AG04449 (cell line): ENCODE measurements at places on chromosomes 6 and 20.

DNA sequence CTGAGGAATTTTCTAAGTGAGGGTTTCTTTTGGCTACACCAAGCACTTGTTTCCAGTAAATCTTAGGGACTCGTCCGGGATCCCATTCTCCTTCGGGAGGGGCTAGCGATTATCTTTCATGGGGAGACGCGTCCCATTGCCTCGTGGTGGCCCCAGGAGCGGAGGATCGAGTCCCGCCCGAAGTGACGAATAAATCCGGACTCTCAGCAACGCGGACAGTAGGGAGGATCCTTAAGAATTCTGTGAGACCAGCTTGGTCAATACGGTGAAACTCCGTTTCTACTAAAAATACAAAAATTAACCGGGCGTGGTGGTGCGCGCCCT is 69.1 kb upstream of the PRSS16 start:
- no peak for DNase-seq

DNA sequence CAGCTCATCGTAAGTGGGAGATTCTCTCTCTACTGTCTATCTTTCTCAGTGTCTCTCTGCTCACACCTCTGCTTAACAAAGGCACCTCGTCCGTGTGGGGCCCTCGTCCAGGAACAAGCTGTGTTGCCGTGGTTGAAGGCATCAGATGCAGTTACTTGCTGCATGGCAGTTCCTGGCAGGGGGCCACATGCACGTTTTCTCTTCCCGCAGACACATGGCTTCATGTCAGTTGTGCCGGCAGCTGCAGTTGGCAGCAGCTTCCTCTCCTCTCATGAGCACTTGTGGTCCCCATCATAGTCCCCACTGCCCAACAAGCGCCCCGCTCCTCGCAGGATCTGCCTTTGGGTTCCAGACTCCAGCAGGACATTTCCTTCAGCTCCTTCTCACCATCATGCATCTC is 7.1 kb upstream of the AFDN start:
- no peak for DNase-seq

- DNase-seq: no peak
Observed at GRCh38 chr6:6409397-6410030, 89.1 kb upstream of the F13A1 start.

DNA sequence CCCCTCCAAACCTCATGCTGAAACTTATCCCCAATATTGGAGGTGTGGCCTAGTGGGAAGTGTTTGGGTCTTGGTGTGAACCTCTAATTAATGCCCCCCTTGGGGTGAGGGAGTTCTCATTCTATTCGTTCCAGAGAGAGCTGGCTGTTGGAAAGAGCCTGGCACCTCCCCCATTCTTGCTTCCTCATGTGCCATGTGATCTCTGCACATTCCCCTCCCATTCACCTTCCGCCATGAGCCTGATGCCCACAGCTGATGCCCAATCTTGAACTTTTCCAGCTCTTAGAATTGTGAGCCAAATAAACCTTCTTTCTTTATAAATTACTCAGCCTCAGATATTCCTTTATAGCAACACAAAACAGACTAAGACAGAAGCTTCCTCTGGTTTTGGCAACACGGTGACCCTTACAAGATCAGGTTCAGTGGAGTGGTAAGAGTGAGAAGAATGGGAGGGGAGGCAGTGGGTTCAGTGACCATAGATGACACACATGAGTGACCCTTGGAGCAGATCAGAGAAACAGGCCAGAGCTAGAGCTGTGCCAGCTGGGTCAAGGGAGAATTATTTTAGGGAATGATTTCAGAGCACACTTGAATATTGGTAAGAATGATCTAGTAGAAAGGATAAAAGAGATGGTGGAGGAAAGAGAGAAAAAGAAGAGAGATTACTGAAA is 176.4 kb downstream of the LY86 start:
- no peak for DNase-seq

- no peak for DNase-seq
Observed at GRCh38 chr20:44768256-44768655, 22.6 kb downstream of the KCNK15 start.

- DNase-seq: no peak
Observed at GRCh38 chr6:39037082-39037508, 11.5 kb upstream of the GLP1R start.

GRCh38 chr6:24494821-24495795 is at the start of gene ALDH5A1:
ALDH5A1 (plus strand) TSS chr6:24494969; CDS start chr6:24494997, 28 bp downstream.
- DNase-seq: no peak

GRCh38 chr6:15232836-15233510 is 12.9 kb upstream of the JARID2 start:
- no peak for DNase-seq

- DNase-seq: no peak
Observed at GRCh38 chr20:62900692-62901584, 25.4 kb downstream of the DIDO1 start.

GRCh38 chr6:48135323-48136084 is 24.5 kb upstream of the PTCHD4 start:
- no peak for DNase-seq

- DNase-seq: no peak
Observed at GRCh38 chr20:44198872-44199271, 11.7 kb downstream of the OSER1 start.

GRCh38 chr6:35184580-35185301 is 29.0 kb upstream of the SCUBE3 start:
- no peak for DNase-seq

- DNase-seq: peak; percentile 33
Observed at GRCh38 chr6:54981647-54982046, 135.1 kb downstream of the FAM83B start.

GRCh38 chr6:158024566-158025297 is 43.1 kb downstream of the SYNJ2 start:
- DNase-seq: no peak

- no peak for DNase-seq
Observed at GRCh38 chr6:15653581-15653980, 9.2 kb downstream of the DTNBP1 start.

DNA sequence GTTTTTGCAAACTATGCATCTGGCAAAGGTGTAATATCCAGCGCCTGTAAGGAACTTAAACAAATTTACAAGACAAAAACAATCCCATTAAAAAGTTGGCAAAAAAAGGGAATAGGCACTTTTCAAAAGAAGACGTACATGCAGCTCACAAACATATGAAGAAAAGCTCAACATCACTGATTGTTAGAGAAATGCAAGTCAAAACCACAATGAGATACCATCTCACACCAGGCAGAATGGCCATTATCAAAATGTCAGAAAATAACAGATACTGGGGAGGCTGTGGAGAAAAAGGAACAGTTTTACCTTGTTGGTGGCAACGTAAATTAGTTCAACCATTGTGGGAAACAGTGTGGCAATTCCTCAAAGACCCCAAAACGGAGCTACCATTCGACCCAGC is 54.2 kb downstream of the TSBP1 start:
- DNase-seq: no peak

DNA sequence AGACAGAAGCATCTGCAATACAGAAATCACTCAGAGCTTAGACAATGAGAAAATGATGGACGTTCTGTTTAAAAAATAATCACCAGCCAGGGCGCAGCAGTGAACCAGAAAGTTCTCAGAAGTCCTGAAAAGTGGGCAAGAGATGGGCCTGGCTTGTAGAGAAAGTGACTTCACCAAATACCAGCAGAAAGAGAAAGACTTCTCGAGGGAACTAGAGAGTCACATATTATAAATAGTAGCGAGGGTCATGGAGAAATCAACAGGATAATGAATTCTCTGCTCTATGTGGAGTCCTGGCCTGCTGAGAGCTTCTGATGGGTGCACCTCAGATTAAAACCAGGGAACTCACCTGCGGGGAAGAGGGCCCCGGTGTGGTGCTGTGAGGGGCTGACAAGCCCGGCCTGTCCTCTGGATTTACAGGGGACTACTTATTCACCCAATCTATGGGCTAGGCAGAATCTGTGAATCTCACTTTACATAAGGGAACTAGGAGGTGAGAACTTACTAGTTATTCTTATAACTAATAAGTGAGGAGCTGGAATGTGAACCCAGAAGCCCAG is 5.6 kb upstream of the RAMACL start:
- DNase-seq: no peak

- no peak for DNase-seq
Observed at GRCh38 chr20:29873946-29874345, 1383.5 kb upstream of the DEFB115 start.

GRCh38 chr20:23435626-23436539 is 3.6 kb upstream of the CSTL1 start:
- DNase-seq: no peak

DNA sequence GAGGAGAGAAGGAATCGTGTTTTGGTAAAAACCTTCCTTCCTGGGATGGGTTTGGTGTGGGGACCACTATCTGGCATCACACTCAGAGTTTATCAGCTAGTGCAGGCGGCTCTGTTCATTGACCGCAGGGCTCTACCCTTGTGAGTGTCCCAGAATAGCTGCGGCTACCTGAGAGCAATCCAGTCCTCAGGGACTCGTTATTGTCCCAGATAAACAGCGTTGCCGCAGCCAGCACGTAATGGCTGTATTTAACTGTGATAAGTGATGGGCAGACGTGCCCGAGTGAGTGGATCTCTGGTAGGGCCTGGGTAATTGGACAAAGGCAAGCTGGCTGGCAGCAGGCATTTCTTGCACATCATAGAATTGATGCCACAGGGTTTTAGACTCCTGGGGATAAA is 163.3 kb downstream of the SOBP start:
- no peak for DNase-seq

DNA sequence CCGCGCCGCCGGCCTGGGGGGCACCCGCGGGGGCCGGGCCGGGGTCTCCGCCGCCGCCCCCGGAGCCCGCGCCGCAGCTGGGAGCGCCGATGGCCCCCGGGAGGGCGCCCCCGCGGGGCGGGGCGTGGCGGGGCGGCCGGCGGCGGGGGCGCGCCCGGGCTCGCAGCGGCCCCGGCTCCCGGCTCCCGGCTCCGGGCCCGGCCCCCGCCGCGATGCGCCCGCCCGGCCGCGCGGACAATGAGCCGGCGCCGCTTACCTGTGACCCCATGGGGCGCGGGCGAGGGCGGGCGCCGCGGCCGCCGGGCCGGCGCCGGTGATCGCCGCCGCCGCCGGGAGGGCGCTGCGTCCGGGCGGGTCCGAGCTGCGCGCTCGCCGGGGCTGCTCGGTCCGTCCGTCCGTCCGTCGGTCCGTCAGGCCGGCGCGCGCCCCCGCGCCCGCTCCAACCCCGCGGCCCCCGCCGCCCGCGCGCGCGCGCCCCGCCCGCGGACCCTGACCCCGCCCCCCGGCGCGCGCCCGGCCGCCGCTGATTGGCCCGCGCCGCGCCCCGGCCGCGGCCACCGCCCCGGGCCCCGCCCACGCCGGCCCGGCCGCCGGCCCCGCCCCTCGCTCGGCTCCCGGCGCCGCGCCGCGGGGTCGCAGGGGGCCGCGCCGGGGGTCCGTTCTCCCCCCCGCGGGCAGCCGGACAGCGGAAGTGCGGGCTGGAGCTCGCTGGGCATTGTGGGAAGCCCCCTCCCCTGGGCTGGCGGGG is at the start of gene ZBTB46:
Gene ZBTB46, minus strand, starts transcription at position 424 of the 748 bp plus-strand sequence. CDS start 40,507 bp downstream, outside the sequence.
- DNase-seq: no peak

GRCh38 chr6:599576-600448 is 57.1 kb downstream of the HUS1B start:
- no peak for DNase-seq

DNA sequence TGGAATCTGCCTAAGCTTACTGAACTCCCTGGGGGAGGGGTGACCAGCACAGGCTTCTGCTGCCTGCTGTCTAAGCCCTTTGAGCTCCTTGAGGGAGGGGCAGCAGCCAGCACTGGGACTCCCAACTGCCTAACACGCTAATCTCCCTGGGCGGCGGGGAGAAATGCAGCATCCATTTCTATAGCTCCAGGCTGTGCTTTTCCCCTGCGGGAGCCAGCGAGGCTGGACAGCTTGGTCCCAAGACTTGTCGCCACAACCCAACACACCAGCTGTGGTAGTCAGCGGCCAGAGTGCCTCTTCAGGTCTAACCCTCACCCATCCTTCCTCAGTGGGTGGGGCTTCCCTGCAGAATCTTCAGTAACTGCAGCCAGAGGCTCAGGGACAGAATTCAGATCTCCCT is 64.6 kb downstream of the VGLL2 start:
- DNase-seq: no peak

GRCh38 chr6:44099192-44099591 is 28.1 kb downstream of the MRPL14 start:
- DNase-seq: no peak

- DNase-seq: no peak
Observed at GRCh38 chr6:161151059-161151645, 122.7 kb downstream of the AGPAT4 start.

DNA sequence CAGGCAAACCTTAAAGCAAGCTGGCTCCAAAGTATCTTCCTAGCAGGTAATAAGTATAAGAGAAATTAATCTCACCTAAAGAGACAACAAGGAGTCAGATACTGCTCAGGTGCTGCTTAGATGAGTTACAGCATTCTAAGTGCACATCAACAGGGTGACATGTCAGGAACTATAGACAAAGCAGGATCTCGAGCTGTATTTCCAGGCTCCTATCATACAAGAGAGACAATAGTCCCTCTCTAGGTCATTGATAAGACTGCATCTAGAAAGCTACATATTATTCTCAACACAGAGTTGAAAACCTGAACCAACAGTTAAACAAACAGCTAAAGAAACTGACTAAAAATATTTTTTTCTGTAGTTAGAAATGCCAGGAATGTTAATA is 3.9 kb downstream of the PTPRK start:
- no peak for DNase-seq

GRCh38 chr6:79384845-79385244 is 150.4 kb upstream of the HMGN3 start:
- no peak for DNase-seq

DNA sequence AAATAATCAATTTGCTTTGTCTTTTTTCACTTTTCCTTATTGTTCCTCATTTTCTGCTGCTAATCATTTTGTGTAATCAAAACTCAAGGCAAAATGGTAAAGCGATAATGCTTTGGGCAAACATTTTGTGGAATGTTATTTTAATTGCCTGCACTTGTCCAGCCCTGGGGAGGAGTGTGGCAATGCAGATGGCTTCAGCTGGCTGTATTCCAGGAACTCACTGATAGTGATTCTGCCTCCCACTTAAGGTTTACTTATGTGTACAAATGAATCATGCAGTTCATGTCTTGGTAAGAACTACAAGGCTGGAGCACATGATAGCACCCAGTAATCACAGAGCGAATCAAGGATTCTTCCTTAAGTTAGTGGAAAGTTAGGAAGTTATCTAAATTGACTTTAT is 107.8 kb downstream of the COL19A1 start:
- DNase-seq: no peak

DNA sequence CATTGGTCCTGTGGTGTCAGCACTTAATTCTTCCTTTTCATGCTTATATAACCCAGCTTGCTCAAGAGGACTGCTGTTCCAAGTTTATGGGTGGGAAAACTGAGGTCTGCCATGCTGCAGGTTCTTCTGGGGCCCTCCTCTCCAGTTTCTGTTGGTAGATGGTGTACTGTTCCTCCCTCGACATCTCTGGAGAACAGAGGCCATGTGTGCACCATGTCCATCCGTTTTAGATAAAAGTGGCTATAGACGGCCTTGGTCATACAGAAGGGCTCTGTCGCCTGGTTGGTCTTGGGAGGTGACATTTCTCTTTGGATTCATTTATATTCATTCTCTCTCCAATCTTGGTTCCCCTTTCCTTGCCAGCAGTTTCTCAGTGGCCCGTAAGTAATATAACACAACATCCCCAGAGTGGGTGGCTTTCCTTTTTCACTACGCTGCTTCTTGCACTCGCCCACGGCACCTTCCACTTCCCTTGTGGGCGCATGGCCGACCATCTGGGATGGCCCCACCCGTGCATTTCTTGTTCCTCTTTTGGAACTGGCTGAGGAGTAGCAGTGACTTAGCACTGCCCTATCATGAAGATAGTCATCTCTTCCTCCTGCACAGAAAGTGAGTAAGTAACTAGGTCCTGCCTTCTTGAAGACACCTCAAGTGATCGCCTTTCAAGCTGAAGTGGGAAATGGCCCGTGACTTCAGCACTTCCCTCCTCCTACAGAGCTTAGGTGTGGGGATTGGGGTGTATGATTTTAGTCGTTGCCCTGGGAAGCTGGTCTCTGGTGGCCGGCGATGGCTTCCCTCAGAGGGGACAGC is 94.2 kb downstream of the RREB1 start:
- DNase-seq: no peak
